ENCODE measurements at places on chromosomes 11 and 22.
A peak's percentile ranks its signal among the peaks of the same experiment; 100 is the strongest.

GRCh38 chr22:24208012-24208749 lies 26.9 kb downstream of the SUSD2 start:
- DNase-seq: peak; percentile 69

DNA sequence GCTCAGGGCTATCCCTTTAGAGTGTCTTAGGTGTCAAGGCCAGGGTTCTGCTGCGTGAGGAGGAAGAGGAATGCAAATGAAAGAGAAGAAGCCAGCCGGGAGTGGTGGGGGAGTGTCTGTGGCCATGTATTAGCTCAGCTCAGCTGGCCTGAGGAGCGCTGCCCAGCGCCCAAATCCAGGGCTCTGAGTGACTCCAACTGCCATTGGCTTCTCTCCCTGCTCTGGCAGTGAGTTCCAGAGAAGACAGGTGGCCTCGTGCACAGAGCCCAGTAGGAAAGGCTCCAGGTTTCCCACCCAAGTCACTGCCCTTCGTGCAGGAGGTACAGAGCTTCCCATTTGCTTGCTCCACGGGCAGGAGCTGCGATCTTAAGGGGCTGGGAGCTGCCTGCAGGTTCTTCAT lies 302.0 kb downstream of the KIRREL3 start:
- no peak for DNase-seq

- no peak for DNase-seq
Observed at GRCh38 chr11:117738246-117738957, 58.6 kb downstream of the DSCAML1 start.

DNA sequence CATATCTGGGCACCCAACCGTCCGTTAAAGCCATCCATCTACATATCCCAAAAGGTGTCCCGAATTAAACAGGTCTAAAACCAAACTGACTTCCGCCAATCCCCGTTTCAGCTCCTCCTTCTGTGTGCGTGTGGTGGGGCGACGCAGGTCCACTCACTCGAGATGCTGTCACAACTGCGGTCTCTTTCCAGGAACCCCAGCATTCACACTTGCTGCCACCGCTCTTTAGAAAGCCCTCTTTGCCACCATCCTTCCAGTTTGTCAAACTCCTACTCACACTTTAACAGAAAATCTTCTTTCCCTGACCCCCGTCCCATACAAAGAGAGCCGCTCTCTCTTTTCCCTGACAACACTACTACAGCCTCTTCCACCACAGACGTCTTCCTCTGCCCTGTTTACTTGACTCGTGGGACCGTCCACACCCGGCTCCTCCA lies 467 bp downstream of the ESS2 start:
- no peak for DNase-seq

DNA sequence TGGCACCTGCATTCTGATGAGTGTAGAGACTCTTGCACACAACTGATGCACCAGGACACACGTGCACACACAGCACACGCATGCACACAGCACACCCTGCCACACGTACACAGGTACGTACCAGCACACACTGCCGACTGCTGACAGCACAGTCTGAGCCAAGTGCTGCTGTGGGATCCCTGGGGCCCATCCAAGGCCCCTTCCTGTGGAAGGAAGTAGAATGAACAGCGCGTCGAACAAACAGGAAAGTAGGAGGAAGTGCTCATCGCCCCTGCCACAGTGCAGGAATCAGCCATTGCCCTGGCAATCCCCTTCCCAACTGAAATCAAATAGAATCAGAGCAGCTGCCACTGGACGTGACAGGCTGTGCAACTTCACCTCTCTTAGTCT lies 57.9 kb downstream of the CD82 start:
- no peak for DNase-seq

GRCh38 chr11:121711236-121711635 lies 258.5 kb upstream of the SORL1-AS1 start:
- DNase-seq: no peak

DNA sequence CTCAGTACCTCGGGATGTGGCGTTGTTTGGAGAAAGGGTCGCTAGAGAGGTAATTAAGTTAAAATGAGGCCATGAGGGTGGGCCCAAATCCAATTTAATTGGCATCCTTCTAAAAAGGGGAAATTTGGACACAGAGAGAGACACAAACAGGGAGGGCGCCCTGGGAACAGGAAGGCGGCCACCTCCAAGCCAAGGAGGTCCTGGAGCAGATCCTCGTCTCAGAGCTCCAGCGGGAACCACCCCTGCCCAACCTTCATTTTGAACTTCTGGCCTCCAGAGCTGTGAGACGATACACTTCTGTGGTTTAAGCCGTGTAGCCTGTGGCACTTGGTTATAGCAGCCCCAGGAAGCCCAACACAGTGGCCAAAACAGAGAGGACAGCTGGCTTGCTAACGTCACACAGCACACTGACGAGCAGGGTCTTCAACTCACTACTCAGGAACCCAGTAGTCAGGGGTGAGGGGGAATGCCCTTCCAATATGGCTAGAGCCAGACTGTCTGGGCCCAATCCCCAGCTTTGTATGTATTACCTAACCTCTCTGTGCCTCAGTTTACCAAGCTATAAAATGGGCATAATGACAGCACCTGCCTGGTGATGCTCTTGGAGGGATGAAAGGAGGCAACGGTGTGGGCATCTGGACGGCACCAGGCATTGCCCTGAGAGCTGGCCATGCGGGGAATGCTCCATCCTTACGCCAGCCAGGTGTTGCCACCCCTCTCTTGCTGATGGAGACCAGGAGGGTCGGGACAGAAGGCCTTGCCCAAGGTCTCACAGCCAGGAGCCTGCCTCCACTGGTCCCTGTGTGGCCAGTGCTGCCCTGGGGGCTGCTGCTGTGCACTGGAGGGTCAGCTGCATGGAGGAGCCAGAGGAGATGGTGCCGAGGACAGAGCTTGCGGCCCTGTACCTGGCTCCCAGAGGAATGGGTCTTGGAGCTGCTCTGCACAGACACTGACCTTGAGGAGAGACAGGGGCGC lies 53.3 kb upstream of the LINC01488 start:
- no peak for DNase-seq

GRCh38 chr11:120289426-120289825 lies 35.7 kb upstream of the TLCD5 start:
- no peak for DNase-seq

GRCh38 chr11:14262271-14262846 lies 96.6 kb downstream of the RRAS2 start:
- no peak for DNase-seq

DNA sequence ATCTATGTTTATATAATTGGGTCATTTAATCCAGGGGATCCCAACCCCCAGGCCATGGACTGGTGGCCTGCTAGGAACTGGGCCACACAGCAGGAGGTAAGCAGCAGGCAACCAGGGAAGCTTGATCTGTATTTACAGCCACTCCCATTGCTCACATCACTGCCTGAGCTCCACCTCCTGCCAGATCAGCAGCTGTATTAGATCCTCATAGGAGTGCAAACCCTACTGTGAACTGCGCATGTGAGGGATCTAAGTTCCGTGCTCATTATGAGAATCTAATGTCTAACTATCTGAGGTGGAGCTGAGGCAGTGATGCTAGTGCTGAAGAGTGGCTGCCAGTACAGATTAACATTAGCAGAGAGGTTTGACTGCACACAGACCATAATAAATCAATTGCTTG lies 32.8 kb downstream of the MS4A2 start:
- DNase-seq: peak; percentile 35

DNA sequence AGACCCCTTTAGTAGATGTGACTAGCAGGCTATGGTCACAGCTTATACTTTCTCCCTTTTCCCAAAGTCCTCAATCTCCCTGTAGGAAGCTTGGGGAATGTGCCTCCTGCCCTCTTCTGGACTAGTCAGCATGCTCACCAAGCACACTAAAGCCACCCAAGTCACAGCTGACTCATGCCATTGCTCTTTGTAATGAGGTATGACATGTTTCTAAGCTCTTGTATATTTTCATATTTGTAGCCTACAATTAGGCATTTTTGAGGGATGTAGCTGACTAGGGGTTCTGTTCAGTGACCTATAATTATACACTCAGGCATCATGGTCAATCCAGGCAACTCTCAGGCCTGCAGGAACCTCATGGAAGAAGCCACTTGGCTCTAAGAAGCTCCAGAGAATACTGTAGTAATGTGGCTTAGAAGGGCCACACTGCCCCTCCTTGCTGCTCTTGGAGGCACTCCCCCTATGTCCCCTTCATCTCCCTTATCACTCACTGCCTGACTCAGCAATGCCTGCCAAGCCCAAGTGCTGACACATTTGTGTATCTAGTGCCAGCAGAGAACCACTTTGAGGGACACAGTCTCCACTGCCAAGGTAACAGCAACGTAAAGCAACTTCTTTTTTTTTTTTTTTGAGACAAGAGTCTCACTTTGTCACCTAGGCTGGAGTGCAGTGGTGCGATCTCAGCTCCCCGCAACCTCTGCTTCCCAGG lies 86.2 kb downstream of the RPL27A start:
- peak; percentile 25 for DNase-seq

DNA sequence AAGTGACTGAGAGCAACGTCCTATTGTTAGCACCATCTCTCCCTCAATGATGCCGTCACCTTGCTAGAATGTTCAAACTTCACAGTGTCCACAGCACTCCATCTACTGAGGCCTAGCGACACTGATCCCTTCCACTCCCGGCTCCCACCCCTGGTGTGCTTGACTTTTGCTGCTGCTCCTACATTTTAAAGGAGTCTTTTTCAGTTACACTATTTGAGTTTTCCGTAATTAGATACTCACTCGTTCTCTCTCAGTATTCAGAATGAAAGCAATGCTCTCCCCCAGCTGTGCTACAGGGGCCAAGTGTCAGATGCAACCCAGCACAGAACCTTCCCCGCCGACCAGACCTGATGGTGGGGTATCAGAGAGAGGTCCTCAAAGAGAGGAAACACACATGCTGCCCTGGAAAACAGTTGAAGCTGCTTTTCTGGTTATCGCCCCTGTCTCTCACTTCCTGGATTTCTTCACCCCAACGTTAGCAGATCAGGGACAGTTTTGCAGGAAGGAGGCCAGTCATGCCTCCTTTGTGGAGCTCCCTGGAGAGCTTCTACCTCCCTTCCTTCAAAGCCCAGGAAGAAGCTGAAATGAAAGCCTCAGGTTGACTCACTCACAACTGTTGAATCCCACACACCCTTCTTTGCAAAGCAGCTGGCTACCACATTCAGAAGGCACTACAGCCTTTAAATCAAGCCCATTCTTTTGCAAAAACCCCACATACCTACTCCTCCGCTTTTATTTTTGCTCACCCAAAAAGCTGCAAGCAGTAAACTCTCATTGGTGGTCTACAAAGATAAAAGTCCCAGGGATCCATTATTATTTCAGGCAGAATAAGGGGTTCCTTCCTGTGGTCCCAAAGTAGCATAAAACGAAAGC lies 23.5 kb downstream of the LARGE1 start:
- DNase-seq: no peak

DNA sequence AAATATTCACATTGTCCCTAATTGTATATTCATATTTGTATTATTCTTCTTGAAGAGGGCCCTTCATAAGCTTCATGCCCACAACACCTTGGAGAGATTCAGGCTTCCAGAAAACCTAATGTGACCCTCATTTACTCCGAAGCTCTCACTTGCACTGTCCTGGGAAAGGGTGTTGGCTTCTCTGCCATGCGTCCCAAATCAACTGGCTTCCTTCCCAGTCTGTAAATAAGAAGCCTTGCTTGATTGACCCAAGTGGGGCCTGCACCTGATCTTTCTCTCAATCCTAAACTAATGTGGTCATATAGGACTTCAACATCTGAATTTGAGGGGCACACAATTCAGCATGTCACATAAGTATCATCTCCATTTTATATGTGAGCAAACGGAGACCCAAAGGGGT lies 40.5 kb upstream of the ZBTB16 start:
- DNase-seq: no peak

- DNase-seq: no peak
Observed at GRCh38 chr11:124841840-124842239, 23.4 kb upstream of the ROBO3 start.

DNA sequence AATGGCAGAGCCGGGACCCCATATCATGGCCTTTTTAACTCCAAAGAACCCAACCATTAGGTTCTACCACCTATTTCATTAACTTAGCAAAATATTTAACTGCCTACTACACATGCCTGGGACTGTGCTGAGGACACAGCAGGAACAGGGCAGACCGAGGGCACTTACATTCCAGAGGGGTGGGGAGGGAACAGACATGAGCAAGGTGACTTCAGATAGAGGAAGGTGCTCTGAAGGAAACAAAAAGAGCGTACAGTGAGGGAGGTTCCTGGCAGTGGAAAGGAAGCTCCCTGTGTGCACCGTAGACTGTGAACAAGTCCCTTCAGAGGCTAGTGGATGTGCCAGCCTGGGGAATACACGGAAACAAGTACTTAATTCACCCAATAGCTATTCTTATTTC lies 82.8 kb downstream of the NAT10 start:
- DNase-seq: no peak

DNA sequence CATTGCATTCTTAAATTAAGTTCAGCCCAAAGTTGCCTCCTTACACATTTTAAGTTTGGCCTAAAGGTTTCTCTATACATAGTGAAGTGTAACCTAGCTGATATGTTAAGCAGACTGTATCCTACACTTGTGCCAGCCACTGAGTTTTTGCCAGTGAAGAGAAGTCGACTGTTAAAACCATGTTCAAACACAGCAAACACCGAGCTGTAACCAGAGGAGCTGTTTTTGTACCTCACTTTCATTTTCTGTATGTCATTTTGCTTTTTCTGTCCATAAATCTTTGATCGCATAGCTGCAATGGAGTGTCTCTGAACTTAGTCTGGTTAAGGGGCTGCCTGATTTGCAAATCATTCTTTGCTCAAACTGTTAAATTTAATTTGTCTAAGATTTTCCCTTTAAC lies 403.7 kb downstream of the LUZP2 start:
- DNase-seq: no peak

DNA sequence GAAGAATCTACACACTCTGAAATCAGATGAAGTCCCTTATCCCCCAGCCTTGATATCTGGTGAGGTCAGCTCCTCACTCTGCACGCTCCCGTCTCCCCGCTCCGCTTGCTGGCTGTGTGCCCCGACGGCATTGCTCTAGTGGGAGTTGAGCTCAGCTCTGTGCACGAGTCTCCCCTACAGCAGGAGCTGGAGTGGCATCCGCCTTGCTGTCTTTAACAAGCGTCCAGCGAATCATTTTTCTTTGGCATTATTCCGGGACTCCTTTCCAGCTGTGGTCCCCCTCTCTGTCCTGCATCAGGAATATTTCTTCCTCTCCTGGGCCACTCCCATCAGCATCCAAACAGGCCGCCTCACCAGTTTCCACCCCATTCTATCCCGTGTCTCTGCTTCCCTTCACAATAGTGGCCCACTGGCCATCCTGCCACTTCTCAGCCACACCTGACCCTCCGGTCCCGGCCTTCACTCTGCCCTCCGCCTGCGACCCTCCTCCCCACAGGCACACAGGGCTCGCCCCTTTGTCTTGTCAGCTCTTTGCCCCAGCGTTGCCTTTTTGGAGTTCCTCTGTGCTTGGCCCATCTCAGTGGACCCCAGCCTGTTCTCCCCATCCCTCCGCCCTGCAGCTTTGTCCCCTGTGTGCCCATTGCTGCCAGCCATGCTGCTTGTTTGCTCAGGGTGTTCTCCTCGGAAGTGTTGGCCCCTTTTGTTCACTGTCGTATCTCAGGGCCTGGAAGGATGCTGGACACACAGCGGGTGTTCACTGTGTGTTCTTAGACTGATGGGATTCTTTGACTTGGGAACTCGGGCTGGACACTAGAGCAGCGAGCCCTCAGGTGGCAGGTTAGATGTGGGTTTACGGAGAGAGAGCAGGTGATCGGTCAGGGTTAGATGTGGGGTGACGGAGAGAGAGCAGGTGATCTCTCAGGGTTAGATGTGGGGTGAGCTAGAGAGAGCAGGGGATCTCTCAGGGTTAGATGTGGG lies 441.8 kb downstream of the TBC1D22A start:
- no peak for DNase-seq
